ENCODE measurements at places on chromosomes 16 and 17.

DNA sequence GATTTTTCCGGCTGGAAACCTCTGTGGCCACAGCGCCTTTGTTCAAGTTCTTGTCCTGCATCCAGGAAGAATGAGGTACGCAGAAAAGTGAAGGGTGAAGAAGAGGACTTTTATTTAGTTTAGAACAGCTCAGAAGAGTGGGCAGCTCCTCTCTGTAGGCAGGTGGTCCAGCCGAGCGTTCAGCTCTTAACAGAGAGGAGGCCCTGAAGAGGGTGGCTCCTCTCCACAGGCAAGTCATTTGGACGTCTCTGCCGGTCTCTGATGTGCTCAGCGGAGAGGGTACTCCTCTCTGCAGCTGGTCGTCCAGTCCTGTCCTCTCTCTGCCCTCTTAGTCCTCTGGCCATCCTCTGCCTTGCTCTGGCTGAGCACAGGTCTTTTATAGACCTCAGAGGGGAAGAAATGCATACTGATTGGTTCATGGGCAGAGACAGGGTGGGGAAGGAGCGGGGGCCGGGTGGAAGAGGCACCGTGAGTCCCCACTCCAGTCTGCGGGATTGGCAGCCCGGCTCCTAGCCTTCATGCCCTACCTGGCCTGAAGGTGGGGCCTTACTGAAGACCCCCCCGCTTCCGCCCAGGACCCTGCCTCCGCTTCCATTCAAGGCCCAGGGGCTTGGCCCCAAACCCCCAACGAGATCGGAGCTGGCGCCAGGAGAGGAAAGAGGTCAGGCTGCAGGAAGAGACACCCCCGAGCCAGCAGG, 70.0 kb upstream of the NKD1 start:
- no peak for DNase-seq

DNA sequence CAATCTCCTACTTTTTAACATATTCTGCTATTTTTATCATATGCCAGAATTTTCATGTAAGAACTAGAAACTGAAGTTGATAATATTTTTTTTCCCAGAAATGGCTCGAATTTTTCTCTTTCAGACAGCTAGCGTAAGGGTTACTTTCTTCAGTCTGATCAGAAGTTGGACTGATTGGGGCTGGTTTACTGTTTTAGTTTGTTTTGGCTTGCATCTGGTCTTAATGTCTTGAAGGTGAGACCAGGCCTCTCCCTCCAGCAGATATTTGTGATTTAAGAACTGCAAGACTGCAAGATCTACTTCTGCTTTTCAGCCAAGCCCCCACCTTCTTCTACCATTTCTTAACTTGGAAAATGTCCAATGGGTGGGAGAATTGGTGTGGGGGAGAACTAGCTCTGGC, 266.4 kb downstream of the HAPSTR1 start:
- no peak for DNase-seq

DNA sequence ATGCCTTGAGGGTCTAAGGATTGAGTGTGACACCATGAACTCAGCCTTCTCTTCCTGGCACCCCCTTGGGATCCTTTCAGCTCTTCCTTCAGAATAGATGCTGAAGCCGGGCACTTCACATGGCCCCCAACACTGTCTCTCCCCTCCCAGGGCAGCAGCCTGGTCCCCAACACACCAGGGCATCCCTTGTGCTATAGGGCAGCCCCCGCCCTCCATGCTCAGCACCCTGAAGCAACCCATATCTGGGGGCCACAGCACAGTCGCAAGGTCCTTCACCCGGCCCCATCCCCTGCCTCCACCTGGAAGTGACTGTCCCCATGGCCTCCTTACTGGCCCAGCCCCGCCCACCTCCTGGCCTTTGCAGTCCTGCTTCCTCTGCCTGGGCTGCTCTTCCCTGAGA, 143.1 kb downstream of the C16orf95 start:
- no peak for DNase-seq

- DNase-seq = peak; percentile 36
Observed at GRCh38 chr17:63774969-63775265, 947 bp downstream of the DDX42 start.

DNA sequence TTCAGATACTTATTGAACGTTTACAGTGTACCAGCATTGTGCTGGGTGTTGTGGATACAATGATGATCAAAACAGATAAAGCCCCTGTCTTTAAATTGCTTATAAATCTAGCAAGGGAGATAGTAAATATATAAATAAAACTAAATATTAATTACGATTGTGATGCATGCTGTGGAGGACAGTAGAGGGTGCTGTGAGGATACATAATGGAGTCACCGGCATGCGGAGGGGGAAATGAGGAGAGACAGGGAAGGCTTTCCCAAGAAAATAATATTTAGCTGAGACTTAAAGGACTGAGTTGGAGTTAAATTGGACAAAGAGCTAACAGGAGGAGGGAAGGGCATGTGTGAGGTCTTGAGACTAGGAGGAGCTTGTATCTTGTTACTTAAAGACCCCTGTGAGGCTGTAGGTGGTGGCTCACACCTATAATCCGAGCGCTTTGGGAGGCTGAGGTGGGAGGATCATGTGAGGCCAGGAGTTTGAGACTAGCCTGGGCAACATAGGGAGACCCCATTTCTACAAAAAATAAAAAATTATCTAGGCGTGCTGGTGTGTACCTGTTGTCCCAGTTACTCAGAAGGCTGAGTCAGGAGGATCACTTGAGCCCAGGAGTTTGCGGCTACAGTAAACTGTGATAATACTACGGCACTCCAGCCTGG, 2.4 kb downstream of the DHRS7B start:
- DNase-seq = peak; percentile 28

DNA sequence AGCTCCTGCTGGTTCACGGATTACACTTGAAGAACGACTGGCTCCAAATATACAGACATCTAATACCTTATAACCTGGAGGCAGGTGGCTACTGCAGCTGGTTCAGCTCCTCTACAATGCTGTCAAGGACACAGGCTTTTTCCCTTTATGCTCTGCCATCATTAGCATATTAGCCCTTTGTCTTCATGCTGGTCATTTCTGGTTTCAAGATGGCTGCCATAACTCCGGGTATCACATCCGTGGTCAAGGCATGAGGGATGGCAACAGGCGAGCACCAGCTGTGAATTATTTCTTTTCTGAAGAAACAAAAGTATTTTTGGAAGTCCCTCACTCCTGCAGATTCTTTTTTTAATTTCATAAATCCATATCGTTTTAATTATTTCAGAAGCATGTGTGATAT, 124.3 kb upstream of the MED13 start:
- DNase-seq = no peak

GRCh38 chr17:45040459-45040858, 11.0 kb downstream of the DCAKD start:
- DNase-seq = no peak

- DNase-seq = peak; percentile 25
Observed at GRCh38 chr16:566475-567372, at the start of gene NHLRC4. NHLRC4 (plus strand) TSS chr16:567005; CDS start chr16:568048, 1,043 bp downstream.

GRCh38 chr16:52634104-52634503, 87.2 kb upstream of the TOX3 start:
- DNase-seq = no peak

- DNase-seq = no peak
Observed at GRCh38 chr16:68446681-68447652, 1.3 kb downstream of the SMPD3 start.

DNA sequence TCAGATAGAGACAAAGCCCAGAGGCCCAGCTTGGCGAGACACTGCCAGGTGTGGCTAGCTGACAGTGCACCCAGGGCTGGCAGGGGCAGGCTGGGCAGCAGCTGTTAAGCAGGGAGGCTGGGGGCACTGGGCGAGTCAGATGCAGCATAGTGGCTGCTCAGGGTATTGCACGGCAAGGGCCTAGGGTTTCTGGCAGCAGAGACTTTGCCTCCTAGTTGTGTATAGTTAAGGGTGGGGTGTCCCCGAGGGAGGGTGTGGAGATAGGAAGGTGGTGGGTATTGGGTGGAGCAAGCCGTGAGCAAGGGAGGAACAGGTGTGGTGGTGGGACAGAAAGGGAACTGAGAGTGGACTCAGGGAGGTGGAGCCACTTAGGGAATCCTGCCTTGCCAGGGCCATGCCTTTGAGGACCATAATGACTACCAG, 66.0 kb downstream of the SMPD3 start:
- peak; percentile 23 for DNase-seq

DNA sequence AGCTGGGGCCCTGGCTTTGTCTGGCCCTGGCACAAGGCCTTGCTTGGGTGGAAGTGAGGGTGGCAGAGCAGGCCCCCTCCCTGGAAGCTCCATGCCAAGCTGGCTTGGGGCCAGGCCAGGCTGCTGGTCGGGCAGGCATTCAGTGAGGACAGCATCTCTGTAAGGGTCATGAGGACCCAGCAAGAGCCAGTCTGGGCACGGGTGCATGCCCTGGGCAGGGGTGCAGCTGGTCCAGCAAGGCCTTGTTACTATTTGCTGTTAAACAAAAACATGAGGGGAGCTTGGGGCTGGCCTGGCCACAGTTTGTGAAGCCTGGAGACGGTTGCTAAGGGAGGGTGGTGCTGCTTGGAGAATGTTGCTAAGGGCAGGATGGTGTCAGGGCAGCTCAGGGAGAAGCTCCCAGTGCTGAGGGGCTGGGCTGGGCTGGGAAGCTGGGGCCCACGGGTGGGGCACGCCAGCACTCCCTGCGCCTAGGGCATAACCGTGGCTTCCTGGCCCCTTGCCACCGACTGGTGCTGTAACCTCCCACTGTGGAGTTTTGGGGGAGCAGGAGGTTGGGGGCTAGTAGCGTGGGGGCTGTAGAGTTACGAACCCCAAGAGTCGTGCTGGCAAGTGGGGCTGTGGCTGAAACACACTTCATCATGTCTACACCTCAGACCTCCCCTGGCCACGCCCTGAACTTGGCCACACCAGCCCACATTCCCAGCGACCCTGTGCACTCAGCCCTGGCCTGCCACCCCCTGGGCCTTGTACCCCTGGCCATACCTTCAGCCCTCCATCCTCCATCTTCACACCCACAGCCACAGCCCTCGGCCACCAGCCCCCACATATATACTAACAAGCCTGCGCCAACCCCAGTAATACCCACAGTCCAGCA, 1.6 kb downstream of the TPPP3 start:
- peak; percentile 82 for DNase-seq

DNA sequence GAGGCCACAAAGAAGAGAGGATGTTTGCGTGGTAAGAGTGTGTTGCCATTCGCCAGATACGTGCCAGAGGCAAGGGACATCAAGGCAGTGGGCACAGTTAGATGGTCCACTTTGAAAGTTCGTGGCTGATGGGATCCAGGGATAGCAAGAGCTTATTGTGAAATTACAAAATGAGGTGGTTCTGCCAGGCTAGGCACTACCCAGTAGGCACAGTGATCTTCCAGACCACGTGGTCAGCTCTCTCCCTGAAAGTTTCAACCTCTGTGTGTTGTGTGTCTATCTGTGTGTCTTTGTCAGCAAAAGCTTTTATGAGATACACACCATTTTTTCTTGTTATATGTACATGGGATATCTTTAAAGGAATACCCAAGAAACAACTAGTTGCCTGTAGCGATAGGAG, 9.5 kb downstream of the SGF29 start:
- no peak for DNase-seq

GRCh38 chr17:65301184-65301583, 164.0 kb downstream of the RGS9 start:
- DNase-seq = no peak

- no peak for DNase-seq
Observed at GRCh38 chr17:9944704-9945103, 39.6 kb upstream of the RCVRN start.

GRCh38 chr16:90044111-90044551, 24.9 kb upstream of the DBNDD1 start:
- DNase-seq = peak; percentile 74

DNA sequence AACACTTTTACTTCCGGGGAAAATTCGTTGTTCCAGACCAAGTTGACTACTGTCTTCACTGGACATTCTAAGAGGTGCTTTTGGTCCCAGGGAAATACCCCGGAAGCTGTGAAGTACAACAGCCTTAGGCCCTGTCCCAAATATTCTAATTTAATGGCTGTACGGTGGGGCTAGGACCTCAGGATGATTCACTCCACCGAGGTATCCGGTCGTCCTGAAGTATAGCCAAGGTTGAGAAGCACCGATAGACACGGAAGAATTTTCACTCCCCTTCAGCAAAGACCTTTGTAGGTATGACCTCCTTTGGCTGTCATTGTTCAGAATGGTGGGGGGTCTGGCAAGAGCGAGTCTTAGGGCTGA, 34.9 kb upstream of the ARL4D start:
- DNase-seq = no peak

GRCh38 chr16:82888591-82889001, 261.8 kb downstream of the CDH13 start:
- no peak for DNase-seq

DNA sequence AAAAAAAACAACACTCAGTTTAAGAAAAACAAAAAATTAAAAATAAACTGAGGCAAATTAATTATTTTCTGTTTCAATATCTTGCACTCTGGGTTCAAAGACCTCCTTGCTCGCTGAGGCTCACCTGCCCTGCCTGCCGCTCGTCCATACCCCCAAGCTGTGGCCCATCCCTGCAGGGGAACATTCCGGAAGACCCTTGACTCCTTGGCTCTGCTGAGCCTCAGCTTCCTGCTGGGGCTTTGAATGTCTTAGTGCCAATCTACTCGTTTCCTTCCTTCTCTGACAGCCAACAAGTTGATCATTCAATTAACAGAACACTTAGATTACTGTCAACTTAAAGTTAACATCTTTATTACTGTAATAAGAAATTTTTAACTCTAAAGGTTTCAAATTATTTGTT, 24.3 kb downstream of the G6PC1 start:
- no peak for DNase-seq

DNA sequence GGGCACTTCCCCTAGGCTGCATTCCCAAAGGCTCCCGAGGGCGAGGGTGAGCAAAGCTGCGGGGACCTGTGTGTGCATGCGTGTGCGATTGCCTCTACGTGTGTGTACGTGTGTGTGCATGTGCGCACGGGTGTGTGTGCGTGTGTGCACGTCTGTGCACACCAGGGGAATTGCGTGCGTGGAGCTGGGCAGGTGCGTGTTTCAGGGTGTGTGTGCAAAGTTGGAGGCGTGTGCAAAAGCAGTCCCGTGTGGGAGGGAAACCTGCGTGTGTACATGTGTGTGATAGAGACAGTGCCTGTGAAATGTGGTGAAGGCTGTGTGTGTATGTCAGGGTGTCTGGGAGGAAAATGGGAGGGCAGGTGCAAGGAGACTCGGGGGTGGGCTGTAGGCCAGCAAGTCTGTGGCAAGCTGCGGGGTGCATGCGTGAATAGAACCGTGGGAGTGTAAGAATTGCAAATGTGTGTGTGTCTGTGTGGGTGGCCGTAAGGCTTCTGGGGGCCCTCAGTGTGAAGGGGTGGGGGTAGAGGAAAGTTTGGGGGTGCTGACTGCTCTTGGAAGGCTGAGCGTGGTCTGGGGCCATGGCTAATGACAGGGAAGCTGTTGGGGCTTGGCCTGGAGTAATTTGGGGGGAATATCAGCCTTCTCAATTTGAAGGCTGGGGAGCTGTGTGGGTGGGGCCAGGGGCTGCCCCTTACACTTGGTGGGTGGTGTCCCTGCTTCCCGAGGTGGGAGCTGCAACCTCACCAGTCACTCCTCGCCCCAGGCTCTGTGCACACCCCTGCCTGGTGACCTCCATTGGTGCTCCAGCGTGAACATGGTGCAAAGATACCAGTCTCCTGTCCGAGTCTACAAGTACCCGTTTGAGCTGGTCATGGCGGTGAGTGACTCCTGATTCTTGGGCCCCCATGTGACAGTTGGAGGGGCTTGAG, 644 bp downstream of the SEC14L5 start:
- no peak for DNase-seq

All from HT-29 (cell line).